Cortex of kidney (tissue), 1 donor: ENCODE measurements at places on chromosomes 6 and 20.

DNA sequence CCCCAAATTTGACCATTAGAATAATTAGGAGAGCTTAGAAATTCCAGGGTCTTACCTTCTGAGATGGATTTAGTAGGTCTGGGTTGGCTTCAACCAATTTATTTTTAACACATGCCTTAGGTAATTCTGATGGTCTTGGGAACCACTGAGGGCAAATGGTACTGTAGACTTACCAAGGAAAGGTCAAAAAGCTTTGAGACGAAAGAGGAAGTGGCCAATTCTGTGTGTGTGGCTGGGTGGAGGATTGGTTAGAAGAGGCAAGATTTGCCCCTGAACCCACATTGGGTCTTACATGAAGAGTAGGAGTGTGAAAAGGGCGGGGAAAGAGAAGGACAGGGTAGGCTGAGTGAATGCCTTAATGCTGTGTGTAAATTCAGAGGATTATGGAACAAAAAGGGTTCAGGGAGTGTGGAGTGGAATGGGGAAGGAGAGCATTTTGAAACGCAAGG, 2.7 kb downstream of the ITCH start:
- DNase-seq: no peak

- DNase-seq: no peak
Observed at GRCh38 chr20:33896509-33896908, 85.4 kb downstream of the CHMP4B start.

DNA sequence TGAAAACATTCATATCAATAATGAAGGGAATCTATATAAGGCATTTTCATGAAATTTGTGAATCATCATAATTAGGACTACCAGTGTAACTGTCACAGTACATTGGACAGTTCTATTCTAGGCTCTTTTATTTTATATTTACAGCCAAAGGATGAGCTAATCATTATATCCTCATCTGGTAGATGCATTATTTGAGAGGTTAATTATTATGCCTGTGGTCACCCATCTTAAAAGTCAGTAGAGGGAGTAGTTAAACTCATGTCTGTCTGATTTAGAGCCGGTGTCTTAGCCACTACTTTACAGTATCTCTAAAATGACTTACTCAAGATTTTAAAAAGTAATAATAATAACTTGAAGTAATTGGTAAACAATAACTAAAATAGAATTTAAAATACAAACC, 899.3 kb upstream of the MAP3K7 start:
- no peak for DNase-seq

DNA sequence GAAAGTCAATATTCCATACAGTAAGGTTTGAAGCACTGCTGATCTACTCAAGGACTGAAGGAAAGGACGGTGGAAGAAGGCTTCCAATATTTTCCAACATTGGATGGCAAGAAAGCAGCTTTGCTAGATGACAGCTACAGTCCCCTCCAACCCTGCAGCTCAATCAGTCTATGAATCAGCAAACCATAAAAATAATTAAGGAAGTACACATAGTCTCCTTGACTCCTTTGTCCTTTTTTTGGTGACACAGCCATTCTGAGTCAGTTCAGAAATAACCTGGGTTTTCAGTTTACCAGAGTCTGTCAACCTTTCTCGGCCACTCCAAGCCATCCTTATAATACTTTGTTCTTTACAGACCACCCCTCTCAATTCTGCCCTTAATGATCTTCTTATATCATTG, 232.5 kb downstream of the IBTK start:
- DNase-seq: no peak

DNA sequence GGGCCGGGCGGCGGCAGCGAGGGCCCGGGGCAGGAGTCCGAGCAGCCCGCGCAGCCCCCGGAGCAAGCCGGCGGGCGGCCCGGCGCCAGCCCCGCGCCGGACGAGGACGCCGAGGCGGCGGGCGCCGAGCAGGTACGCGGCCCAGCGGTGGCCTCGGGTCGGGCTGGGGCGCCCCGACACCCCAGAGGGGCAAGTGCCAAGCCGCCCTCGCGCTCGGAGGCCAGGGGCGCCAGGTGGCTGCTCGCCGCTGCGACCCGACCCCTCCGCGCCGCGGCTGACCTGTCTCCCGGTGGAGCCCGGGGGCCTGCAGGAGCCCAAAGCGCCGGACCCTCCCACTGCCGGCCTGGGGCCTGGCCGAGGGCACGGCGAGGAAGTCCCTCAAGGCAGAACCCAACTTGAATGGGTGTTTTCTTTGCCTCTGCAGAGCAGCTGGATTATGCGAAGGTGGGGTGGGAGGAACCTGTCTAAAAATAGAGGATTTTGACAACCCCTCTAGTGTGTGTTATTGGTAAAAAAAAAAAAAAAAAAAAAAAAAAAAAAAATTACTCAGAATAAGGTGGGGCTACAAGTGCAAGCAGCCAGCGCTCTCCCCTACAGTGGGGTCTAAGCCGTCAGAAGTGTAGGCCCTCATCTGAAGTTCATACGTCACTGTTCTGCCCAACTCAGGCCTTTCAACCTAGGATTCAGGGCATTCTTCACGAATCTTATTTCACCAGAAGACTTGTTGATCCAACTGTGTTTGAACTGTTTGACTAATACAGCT, 609 bp downstream of the OGFRL1 start:
- no peak for DNase-seq

DNA sequence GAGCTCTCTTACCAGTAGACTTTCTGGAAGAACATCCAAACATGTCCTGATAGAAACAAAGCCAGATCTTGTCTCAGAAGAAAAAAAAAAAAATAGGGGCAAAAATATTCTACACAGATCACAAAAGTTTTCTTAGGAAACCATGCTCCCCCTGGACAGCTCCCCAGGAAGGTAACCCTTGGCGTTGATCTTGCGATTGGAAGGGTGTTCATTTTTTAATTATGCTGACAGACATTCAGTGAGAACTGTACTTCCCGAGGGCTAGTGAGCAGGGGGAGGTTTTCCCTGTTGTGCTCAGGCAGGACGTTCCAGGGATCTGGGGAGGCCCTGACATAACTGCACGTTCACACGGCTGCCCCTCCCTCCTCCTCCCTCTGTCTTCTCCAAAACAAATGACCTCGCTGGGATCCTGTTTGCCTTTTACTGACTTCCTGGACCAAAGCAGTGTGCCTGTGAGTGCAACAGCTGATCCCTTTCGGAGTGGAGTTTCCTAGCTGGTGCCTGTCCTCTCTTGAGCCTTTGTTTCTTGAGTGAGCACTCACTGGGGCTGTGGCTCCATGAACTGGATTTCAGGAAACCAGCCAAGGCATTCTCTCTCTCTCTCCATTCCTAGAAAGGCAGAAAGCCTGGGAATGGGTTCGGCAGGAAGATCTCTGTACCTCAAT, 46.7 kb downstream of the MARCKS start:
- no peak for DNase-seq

DNA sequence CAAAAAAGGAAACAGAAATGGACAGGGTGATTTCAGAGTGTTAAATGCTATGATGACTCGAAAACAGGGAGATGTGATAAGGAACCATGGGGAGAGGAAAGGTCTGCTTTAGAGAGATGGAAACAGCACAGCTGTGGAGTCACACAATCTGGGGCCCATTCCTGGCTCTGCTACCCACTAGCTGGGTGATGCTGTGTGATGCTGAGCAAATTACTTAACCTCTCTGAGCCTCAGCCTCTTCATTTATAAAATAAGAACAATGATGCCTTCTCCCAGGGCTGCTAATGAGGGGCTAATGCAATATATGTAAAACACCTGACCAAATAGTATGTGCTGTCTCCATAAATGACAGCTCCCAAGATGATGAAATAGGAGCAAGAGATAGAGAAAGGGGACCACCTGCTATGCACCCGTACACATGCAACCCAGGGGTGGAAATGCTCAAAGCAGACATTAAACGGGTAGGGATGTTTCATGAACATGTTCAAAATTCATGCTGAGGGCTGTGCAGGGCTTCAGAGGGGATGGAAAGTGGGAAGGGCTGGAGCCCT, 27.7 kb downstream of the MDGA1 start:
- no peak for DNase-seq

DNA sequence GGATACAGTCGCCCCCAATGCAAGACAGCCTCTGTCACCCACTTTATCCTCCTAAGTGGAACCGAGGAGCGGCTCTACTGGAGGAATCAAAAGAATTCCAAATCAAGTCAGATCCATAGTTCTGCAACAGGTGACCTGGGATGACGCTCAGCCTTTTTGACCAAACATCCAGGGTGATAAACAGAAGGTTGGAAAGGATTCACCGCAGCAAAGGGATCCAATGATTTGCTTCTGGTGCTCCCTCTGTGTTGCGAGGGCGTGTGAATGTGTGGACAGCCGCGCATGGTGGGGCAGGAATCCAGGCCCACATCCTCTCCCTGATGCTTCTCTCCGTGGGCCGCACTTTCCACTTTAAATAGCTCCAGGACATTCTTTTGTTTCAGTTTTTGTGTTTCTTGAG, 116.8 kb upstream of the CDH4 start:
- DNase-seq: no peak

DNA sequence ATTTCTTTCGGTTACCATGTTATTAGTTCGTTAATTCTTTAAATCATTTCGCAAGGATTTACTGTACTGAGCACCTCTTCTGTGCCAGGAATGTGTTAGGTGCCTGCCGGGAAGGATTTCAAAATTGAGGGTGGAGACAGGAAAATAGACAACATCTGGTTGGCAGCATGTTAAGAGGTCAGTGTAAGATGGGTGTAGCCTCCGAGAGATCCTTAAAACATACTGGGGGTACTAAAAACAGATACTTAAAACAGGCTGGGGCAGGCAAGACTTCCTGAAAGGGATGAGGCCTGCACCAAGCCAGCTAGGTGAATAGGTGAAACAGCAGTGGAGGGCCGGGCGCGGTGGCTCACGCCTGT, 178.0 kb upstream of the SGK1 start:
- DNase-seq: no peak

DNA sequence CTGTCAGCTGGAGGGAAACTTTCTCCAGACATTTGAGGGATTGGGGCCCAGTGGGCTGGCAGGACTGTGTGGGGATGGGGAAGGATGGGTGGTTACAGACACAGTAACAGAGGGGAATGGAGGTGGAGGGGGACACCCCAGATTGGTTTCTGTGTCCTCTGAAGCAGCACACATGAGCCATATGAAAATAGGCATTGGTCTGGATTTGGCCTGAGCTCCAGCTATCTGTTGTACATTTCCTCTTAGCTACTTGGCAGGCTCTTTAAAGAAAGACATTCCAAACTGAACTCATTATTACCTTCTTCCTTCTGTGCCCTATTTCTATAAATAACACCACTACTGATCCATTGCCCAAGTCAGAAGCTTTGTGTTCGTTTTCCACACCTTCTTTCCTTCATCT, 72.0 kb upstream of the PRL start:
- no peak for DNase-seq

- DNase-seq: no peak
Observed at GRCh38 chr6:106380407-106380806, 19.9 kb downstream of the CRYBG1 start.

DNA sequence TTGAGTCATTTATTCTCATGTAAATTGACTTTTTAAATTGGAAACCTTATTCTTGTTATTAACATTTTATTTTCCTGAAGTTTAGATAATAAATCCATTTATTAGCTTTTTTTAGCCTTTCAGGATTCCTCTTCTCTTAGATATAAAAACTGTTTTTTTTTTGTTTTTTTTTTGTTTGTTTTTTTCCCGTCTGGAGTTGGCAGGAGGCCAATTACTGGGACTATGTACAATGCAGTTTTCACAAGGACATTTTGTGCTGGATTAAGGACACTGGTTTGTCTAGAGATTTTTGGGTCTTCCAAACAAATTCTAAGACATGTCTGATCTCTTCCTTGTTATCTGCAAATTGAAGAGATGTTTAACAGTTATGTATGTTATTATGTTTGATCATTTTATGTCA, 1.3 kb downstream of the BTNL2 start:
- no peak for DNase-seq

- DNase-seq: no peak
Observed at GRCh38 chr20:50392138-50392866, 117.9 kb upstream of the PTPN1 start.

GRCh38 chr6:44850312-44850711, 462.8 kb downstream of the CDC5L start:
- no peak for DNase-seq

- no peak for DNase-seq
Observed at GRCh38 chr6:118240878-118241528, 307.1 kb upstream of the PLN start.

GRCh38 chr6:44940367-44940766, 387.8 kb upstream of the RUNX2 start:
- no peak for DNase-seq

- DNase-seq: no peak
Observed at GRCh38 chr6:10852361-10852960, 14.1 kb upstream of the MAK start.

DNA sequence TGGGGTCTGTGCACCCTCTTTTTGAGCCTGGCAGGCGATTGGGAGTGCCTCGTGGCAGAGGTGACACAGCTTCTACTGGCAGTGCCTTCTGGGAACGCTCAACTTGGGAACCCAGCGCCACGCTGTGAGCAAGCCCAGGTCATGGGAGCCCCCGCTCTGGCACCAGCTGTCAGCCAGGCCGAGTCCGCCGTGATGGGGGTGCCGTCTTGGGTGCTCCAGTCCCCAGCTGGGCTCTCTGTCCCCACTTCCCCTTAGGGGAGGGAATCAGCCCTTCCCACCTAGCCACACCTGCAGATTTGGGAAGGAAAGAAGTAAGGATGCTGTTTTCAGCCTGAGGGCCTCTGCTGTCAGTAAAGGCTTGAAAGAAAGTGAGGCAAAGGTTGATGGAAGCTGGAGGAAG, 31.0 kb upstream of the NTSR1 start:
- DNase-seq: no peak

DNA sequence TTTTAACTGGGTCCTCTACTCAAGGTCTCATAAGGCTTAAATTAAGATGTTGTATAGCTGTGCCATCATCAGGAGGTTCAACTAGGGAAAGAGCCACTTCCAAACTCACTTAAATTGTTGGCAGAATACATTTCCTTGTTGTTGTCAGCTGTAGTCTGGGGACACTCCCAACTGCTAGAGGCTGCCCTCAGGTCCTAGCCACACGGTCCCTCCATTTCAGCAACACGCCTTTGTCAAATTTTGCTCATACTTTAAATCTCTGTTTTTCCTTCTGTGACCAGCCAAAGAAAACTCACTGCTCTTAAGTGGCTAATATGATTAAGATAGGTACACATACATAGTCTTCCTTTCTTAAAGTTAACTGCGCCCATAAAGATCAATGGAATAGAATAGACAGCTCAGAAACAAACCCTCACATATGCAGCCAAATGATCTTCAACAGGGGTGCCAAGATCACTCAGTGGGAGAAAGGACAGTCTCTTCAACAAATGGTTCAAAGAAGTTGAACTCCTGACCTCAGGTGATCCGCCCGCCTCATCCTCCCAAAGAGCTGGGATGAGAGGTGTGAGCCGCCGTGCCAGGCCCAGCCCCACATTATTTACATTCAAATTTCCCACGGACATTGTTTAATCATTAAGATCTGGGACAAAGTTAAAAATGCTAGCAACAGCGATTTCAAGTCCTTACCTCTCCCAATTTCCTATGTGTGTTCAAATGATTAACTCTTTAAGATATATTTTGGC, 76.4 kb upstream of the ELOVL5 start:
- DNase-seq: no peak

GRCh38 chr20:2280082-2280481, 15.7 kb upstream of the TGM3 start:
- DNase-seq: no peak
